ENCODE measurements at places on chromosomes 12 and 14. TPM values are rescaled to one million over a fixed set of nuclear protein-coding genes. Genes with fewer than 3 reads are reported as not detected.

- no peak for DNase-seq
Measured at GRCh38 chr14:93090826-93091555, 24.7 kb downstream of the ITPK1 start.

Gene IGF1
- total RNA-seq = 0.89 TPM

Gene LRTM2
- not detected for total RNA-seq

Gene MORN3
- total RNA-seq = not detected
